NCI-H1694 treated with DMSO at 0.1 percent for 48 hours (cell line): ENCODE measurements at places on chromosomes 7 and 10.
A peak's percentile ranks its signal among the peaks of the same experiment; 100 is the strongest.

DNA sequence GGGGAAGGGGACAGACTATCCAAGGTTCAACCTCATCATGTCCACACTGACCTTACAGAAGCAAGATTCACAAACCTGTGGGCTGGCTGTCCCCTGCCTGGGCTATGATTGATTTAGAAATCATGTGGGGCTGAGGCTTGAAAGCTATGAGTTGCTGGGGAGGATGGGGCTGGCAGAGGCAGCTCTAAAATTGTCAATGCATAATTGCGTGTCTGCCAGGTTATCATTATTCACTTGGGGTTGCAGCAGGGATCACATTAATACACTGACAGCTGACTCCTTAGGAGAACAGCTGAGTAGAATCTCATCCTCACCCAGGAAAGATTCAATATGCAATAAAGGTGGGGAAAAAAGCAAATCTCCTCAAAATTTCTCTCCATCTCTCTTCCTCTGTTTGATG lies 866.3 kb downstream of the CCSER2 start:
- DNase-seq: no peak

GRCh38 chr10:58358947-58359346 lies 24.1 kb downstream of the UBE2D1 start:
- DNase-seq: no peak

DNA sequence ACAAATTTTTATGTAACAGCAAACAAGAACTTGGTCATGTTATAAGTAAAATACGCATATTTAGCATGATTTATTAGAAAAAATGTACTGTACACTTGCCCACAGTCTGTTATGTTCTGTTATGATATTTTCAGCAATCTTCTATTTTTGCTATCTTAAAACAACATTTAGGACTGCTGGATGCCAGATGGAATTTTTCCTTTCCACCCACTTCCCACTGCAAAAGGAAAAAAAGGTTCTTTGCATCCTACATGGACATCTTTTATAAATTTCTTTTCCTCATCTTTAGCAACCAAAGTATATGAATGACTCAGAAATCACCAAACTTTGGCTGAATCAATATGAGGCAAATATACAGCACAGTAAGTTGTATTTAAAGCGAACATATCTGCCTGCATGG lies 146.0 kb downstream of the RAPGEF5 start:
- no peak for DNase-seq

GRCh38 chr10:85139124-85139523 lies 810.7 kb downstream of the CCSER2 start:
- DNase-seq: no peak

DNA sequence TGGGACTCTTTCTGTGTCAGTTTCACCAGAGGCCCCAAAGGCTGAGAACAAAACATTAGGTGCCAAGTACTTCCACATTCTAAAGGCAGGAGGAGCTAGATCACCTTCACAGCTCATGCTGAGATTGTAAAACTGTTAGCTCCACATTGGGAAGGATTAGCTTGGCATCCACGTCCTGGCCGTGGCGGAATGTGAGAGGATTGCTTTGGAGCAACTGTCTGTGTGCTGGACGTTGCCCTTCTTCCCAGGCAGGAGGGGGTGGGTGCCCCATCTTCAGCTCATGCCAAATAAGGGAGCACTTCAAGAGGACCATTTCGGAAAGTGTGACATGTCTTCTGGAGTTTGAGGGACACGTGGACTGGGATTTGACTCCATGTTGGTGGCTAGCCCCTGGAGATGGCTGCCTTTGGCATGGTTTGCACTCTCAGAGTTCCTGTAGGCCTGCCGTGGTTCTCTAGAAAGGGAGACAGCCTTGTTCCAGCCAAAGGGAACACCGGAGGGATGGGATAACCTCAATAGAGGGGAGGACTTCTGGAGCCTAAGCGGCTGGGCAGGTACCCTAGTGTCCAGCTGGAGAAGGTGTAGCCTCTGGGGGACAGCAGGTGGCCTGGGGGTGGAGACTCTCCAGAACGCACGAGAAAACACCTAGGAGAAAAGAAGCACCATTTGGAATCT lies 19.9 kb upstream of the FMC1 start:
- no peak for DNase-seq

- DNase-seq: no peak
Observed at GRCh38 chr7:69114374-69114773, 483.9 kb upstream of the AUTS2 start.

DNA sequence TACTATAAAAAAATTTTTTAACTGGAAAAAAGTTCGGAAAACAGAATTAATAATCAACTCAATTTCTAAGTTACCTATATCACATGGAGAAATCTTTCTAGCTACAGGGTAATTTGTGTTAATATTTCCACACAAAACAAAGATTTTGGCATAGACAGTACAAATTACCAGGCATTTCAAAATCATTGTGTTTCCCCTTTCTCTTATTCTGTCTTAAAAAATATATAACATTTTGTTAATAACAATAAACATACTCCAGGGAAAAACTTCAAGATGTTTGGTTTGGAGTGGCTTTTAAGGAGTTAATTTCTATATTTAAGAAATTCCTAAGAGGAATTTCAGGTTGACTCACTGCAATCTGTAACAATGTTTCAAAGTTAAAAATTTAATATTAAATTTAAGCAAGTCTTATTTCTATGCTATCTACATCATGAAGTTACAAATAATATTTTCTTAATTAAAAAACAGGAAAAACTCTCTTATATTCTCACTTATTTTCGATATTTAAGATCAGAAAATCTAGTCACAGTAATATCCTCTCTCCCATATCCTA lies 132.6 kb downstream of the NRBF2 start:
- no peak for DNase-seq

DNA sequence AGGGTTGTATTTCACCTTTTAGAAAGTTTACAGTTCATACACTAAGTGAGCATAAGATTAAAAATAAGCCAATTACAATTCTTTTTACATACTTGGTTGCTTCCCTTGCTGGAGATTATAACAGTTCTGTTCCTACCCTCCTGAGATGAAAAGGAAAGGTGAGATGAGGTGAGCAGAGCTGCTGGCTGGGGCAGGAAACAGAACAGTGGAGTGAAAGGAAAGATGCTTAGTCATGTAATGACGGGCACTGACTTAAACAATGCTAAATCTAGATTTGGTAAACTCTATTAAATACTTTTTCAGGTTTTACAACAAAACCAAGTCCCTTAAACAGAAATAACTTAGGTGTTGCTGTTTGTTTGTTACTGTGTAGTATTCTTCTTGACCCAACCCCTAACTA lies 19.9 kb upstream of the ZEB1 start:
- no peak for DNase-seq

DNA sequence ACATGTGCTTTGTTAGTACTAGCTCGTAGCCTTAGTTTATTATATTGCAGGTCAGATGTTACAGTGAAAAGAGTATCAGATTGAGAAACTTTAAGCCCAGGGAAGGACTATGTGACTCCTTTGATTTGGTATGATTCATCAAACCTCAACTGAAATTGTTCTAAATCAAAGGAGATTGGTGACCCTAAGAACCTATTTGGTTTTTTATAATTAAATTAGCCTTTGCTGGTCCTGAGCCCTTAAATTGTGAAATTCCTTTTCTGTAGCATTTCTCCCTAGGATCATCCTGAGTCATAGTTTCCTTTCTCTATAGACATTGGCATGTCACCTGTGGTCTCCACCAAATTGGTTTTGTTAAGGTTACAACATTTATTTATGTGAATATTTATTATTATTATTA lies 89.7 kb downstream of the POLR1F start:
- DNase-seq: no peak

DNA sequence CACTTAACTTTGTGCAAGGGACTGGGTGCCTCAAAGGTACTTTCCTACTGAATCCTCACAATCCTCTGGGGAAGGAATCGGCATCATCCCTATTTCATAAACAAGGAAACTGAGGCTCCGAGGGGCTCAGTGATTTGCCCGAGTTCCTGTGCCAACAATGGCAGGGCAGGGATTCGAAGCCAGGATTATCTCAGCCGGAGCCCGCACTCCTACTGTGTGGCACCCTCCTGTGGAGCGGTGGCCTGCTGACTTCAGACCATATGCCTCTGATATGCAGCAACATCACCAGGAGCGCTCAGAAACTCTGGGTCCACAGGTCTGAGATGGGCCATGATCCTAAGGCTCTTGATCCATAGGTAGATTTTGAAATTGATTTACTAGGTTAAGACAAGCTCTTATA lies 46.6 kb downstream of the PODXL start:
- no peak for DNase-seq

DNA sequence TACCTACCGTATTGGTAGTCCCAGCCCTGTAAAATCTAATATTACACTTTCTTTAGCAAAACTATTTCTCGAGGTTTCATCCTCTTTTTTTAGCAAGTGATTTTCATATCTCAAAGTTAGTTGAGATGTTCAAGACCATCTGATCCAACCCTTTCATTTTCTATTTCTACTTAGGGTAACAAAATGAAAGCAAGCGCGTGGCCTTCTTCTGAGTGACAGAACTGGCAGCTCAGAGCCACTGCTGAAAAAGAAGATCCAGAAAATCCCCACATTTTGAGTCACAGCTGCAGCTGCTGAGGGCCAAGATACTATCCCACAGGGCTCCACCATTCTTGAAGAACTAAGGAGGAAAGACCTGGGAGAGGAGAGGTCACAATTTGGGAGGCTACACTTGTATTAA lies 24.8 kb upstream of the ZNF800 start:
- DNase-seq: no peak

- DNase-seq: no peak
Observed at GRCh38 chr10:85642082-85642420, 724.5 kb downstream of the GRID1 start.

- DNase-seq: no peak
Observed at GRCh38 chr7:64893401-64893800, 9.7 kb upstream of the ZNF273 start.

DNA sequence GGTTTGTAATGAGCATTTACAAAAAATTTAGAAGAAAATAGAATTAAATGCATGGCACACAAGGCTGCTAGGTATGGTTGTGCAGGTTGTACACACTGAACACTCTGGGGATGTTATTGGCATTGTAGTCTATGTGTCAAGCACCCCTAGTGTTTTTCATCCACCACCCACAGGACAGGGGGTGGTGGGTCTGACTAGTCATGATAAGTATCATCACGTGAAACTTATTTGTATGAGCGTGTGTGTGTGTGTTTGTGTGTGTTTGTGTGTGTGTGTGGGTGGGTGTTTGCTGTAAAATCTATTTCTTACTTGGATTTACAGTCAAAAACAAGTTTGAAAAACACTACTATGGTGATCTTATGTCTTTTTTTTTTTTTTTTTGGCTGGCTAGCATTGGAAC lies 66.5 kb downstream of the MAP3K8 start:
- no peak for DNase-seq

GRCh38 chr10:5752301-5752871 lies 60.8 kb downstream of the GDI2 start:
- no peak for DNase-seq

DNA sequence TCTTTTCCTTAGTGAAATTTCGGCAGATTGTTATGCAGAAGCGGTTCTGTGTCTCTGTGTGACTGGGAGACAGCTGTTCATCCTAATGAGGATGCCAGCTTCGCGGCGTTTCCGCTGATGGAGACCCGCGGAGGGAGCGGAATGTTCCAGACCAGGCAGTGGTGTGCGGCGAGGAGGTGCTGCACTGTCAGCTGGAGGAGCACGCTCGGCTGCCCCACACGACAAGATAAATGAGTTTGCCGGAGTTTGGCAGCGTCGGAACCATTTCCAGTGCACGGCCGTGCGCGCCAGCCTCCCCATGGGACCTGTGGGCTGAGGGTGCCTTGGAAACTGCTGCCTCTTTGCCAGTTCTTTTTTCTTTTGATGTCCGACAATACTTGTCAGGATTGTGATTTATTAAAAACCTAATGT lies 64.6 kb downstream of the WDR37 start:
- peak; percentile 85 for DNase-seq

DNA sequence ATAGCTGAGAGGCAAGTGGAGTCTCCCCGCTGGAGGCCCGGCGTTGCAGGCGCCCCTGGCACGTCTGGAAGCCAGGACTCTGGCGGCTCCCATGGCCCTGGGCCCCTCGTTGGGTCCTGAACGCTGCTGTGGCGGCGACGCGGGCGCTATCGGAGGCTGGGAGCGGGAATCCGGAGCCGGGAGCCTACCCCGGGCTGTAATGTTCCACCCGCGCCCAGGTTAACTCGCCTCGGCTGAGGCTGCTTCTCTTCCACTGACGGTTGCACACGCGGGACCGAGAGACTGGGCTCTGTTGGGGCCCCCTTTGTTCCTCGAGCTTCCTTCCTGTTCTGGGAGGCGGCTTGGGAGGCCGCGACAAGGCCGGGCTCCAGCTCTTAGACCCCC lies 1.3 kb upstream of the HOXA5 start:
- DNase-seq: no peak

- DNase-seq: no peak
Observed at GRCh38 chr10:36542493-36542892, 582.9 kb upstream of the ANKRD30A start.

DNA sequence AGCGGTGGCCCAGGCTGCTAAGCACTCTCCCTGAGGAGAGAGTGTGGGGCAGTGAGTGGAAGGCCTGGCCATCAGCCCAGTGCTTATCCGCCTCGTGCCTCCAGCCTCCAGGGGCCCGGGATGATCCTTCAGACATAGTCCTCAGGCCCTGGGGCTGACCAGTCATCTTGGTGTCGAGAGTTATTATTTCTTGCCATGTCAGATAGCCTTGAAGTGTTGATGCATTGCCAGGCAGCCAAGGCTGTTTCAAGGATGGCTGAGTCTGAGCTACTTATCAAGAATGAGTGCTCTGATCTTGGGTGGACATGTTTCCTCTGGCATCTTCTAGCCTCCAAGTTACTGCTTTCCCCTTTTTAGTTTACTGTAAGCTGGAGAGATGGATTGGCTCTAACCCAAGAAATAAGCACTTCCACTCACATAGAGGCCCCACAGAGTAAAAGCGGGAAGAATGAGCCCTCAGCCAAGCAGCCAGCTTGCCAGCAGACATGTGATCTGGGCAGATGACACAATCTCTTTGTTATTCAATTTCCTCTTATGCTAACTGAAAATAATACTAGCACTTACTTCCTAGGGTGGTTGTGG lies 136.5 kb upstream of the NAMPT start:
- DNase-seq: no peak

GRCh38 chr7:916291-916941 lies 38.1 kb downstream of the ADAP1 start:
- peak; percentile 44 for DNase-seq

DNA sequence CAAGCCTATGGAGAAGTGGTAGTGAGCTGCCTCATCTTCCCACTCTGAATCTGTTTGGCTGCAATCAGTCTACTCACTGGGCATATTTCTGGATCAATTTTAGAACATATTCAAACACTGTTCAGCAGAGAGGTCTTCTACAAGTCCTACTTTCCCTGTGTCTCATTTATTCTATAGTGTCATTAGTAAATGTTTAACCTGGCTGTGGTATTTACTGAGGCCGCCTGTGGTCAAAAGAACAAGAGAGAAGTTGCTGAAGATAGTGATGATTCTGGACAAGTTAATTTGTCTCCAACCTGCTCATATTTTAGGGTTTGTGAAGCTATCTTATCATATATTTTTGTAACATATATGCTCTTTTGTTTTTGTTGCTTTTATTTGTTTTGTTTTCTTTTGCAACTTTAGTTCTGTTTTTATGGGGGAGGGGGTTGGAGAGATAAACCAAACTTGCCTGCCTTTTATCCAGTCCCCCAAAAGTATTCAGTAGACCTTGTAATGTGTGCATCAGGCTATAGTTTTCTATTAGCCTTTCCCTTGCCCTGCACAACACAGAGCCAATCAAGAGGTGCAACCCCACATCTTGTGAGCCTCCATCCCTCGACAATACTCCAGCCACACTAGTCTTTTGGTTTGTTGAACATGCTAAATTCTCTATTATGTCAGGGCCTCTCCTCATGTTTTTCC lies 362.8 kb upstream of the MBL2 start:
- no peak for DNase-seq

- no peak for DNase-seq
Observed at GRCh38 chr7:46291050-46291438, 370.0 kb upstream of the IGFBP3 start.
